ENCODE measurements at places on chromosomes 16 and 17.

- no peak for DNase-seq
- no peaks in the 10 kb centered on the region for H3K36me3 ChIP-seq
- H3K4me3 ChIP-seq = no peak overlapping the region
- no peaks in the 10 kb centered on the region for H3K27me3 ChIP-seq
- H3K27ac ChIP-seq = no peak overlapping the region
Measured at GRCh38 chr16:24075931-24076716, 180.0 kb upstream of the CACNG3 start.

- H3K4me1 ChIP-seq = no peaks in the 10 kb centered on the region
- no peak for DNase-seq
- H3K36me3 ChIP-seq = no peaks in the 10 kb centered on the region
- H3K27me3 ChIP-seq = peaks cover 5% of the 10 kb centered on the region
- no peak overlapping the region for H3K27ac ChIP-seq
Measured at GRCh38 chr17:31413874-31414549, 22.5 kb downstream of the RAB11FIP4 start.

DNA sequence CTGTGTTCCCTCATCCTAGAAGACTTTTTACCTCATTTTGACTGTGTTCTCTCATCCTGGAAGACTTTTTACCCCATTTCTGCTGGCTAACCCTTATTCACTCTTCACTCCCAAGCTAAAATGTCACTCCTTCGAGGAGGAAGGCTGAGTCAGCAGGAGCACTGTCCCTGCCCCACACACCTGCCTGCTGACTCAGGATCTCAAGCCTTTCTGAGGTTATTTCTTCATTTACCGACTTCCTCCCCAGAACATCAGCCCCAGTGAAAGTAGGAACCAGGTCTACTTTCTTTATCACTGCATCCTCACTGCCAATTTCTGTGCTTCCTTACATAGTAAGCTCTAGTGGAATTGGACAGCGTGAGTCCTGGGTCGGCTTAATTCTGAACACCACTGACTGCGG, 220.6 kb downstream of the HS3ST4 start:
- H3K4me3 ChIP-seq = no peak overlapping the region
- no peaks in the 10 kb centered on the region for H3K36me3 ChIP-seq
- no peak for DNase-seq
- no peaks in the 10 kb centered on the region for H3K27me3 ChIP-seq

DNA sequence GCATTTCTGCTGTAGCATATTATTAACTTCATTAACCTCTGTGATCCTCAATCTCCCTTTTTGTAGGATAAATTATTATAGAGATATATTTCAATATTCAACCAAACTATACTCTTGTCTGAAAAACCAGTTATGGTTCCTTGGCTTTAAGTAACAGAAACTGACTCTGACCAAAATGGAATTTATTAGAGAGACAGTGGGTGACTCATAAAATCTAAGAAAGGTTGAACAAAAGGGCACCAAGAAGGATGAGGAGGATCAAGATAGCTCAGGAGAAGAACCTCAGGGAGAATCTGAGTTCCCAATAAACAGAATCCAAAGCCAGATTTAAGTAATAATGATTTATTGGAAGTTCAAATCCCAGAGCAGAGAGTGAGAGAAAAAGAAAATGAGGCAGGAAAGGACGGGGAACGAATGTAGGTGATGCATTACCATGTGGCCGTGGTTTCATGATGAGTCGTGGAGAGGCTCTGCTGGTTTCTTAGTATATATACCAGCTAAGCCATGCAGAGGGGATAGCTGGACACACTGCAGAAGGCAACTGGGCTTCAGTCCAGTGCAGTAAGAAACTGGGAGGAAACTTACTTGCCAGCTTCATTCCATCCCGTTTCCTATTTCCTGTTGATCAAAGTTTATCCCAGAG, 151.5 kb upstream of the GOT2 start:
- H3K27me3 ChIP-seq = no peaks in the 10 kb centered on the region
- H3K4me1 ChIP-seq = no peaks in the 10 kb centered on the region
- DNase-seq = no peak

GRCh38 chr17:74977802-74978201, 5.2 kb upstream of the HID1 start:
- H3K4me3 ChIP-seq = no peak overlapping the region
- no peak overlapping the region for H3K27ac ChIP-seq
- peaks cover 13% of the 10 kb centered on the region for H3K4me1 ChIP-seq
- H3K27me3 ChIP-seq = no peaks in the 10 kb centered on the region
- no peaks in the 10 kb centered on the region for H3K36me3 ChIP-seq

GRCh38 chr17:42163113-42163512, 8.3 kb upstream of the RAB5C start:
- H3K4me1 ChIP-seq = no peaks in the 10 kb centered on the region
- no peaks in the 10 kb centered on the region for H3K36me3 ChIP-seq
- no peak overlapping the region for H3K4me3 ChIP-seq
- H3K27ac ChIP-seq = no peak overlapping the region
- no peaks in the 10 kb centered on the region for H3K27me3 ChIP-seq

GRCh38 chr16:82013139-82013538, 1.9 kb upstream of the SDR42E1 start:
- no peak overlapping the region for H3K4me3 ChIP-seq
- H3K4me1 ChIP-seq = no peaks in the 10 kb centered on the region
- no peaks in the 10 kb centered on the region for H3K36me3 ChIP-seq

- H3K36me3 ChIP-seq = no peaks in the 10 kb centered on the region
- no peak overlapping the region for H3K4me3 ChIP-seq
- no peaks in the 10 kb centered on the region for H3K27me3 ChIP-seq
- H3K4me1 ChIP-seq = peaks cover 8% of the 10 kb centered on the region
- no peak overlapping the region for H3K27ac ChIP-seq
Measured at GRCh38 chr16:66154801-66155200, 211.7 kb upstream of the CDH5 start.

GRCh38 chr16:67115639-67116038, 5.9 kb downstream of the PHAF1 start:
- DNase-seq = no peak
- H3K4me3 ChIP-seq = no peak overlapping the region
- no peak overlapping the region for H3K27ac ChIP-seq
- H3K27me3 ChIP-seq = no peaks in the 10 kb centered on the region

- no peaks in the 10 kb centered on the region for H3K27me3 ChIP-seq
- peak overlapping the region; percentile 49 for H3K27ac ChIP-seq
- peaks cover 47% of the 10 kb centered on the region for H3K4me1 ChIP-seq
- DNase-seq = no peak
- H3K4me3 ChIP-seq = no peak overlapping the region
Measured at GRCh38 chr16:75260851-75261589, 9.6 kb upstream of the BCAR1 start.

DNA sequence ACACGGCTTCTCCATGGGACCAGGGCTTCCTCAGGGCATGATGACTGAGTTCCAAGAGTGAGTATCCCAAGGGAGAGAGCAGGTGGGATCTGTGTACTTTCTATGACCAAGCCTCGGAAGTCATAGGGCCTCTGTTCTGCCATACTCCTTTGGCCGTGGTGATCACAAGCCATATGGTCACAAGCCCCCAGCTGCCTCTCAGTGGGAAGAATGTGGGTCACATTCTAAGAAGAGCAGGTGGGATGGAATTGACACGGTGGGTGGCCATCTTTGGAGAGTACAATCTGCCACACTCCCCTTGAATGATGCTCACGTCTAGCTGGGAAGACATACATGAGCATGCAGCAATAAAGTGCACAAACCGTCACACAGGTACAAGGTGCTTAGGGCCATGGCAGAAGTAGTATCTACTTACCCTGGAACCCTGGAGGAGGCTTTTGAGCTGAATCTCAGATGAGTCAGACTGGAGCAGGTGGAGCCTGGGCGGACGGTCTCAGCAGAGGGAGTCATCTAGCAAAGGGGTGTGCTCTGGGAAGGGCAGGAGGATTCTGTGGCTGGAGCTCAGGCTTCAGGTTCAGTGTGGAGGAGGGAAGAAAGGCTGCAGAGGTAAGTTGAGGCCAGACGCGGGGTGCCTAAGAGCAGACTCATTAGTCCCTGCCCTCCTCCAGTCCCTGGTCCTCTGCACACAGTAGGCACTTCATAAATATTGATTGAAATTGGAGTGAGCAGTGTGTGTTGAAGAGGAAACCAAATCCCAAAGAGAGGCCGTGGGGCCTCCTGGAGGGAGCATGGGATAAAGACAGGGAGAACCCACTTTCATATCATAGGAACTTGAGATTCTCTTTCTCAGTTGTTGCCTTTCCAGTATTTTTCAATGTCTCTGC, 26.6 kb downstream of the GOSR2 start:
- DNase-seq = no peak
- H3K4me3 ChIP-seq = no peak overlapping the region
- no peaks in the 10 kb centered on the region for H3K36me3 ChIP-seq
- H3K4me1 ChIP-seq = no peaks in the 10 kb centered on the region

GRCh38 chr17:74330446-74330845, 4.4 kb downstream of the KIF19 start:
- H3K27ac ChIP-seq = no peak overlapping the region
- no peaks in the 10 kb centered on the region for H3K36me3 ChIP-seq
- no peak overlapping the region for H3K4me3 ChIP-seq
- DNase-seq = no peak
- H3K27me3 ChIP-seq = peaks cover 16% of the 10 kb centered on the region

DNA sequence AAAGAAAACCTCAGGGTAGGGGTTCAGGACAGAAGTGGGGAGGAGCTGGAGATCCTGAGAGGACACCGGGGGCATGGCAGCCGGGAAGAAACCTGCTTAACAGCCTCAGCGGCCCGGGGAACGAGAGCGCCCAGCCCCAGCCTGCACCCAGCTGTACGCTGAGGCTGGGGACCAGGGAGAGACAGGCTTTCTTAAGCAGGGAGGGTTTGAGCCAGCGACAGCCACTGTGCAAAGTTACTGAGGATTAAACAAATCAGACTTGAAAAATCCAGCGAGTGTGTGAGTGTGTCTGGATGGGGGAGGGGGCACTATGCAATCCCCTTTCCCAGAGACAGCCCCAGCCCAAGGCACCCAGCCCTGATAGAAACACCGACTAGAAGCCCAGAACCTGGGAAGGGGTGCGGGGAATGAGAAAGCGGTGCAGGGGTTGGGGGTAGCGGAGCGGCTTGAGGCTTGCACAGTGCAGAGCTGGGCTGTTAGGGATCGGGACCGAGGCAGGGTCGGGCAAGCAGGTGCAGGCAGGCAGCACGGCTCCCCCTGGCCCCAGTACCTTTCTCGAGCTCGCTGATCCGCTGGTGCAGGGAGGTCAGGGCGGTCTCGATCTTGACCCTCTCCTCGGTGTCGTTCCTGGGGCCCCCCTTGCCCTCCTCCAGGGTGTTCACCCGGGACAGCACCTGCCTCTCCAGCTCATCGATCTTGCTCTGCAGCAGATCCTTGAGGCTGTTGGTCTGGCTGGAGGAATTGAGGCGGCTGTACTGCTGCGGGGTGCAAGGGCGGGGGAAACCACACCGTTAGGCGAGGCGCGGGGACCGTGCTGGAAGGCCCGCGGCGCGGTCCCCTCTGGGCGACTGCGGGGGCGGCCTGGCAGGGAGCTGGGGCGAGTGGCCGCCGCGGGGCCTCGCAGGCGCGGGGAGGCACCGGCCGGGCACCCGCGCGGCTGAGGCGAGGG, 1.2 kb downstream of the NPTX1 start:
- H3K36me3 ChIP-seq = no peaks in the 10 kb centered on the region
- peak overlapping the region; percentile 50 for H3K4me3 ChIP-seq
- DNase-seq = no peak

Data from adrenal gland (tissue), 19 donors.